Omental fat pad (tissue), 4 donors: ENCODE measurements at places on chromosomes 3 and 15. TPM values are rescaled to one million over a fixed set of nuclear protein-coding genes. Genes with fewer than 3 reads are reported as not detected.

- no peak for DNase-seq
These were observed 28.4 kb downstream of the ANKRD28 start for GRCh38 chr3:15769256-15769915.

- DNase-seq: no peak
These were observed 3.6 kb downstream of the CHDH start for GRCh38 chr3:53842436-53843194.

The CCDC39 gene
- 0.38 TPM for total RNA-seq

GRCh38 chr15:50940506-50940905 is 32.0 kb downstream of the AP4E1 start:
- DNase-seq: no peak

DNA sequence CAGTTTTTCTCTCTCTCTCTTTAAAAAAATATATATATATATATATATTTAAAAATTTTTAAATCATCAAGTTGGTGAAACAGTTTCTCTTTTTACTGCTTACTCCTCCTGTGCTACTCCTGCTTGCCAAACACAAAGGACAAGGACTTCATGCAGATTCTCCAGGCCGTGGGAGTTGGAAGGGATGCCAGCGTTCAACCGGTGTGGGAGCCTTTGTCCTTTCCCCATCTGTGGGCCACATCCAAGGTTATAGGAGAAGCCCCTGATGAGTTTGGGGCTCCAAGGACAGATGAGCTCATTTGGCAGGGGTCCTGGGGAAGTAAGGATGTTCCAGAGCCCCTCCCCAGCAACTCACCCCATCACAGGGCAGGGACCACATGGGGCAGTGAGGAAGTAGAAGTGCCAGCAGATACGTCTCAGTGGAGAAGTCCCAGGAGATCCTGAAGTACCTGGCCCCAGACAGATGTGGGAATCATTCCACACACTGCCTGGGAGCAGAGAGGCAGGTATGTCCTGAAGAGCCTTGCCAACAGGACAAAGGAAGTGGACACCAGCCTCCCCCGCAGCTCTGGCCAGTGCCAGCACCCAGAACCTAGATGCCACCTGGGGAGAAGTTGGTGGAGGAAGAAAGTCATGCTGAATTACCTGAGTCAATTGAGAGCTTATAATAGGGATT is 36.6 kb downstream of the CCK start:
- no peak for DNase-seq

GRCh38 chr3:162666835-162667234 is 1170.2 kb downstream of the OTOL1 start:
- DNase-seq: no peak

- DNase-seq: no peak
These were observed 629.2 kb upstream of the ZNF385D start for GRCh38 chr3:22380253-22380652.

GRCh38 chr3:170768334-170768801 is 101.6 kb downstream of the RPL22L1 start:
- DNase-seq: no peak

The NDN gene
- total RNA-seq: 115 TPM

GRCh38 chr3:54541369-54541768 is 386.5 kb downstream of the LRTM1 start:
- DNase-seq: no peak

The SAMD7 gene
- not detected for total RNA-seq

The ITIH3 gene
- total RNA-seq: 2.7 TPM

DNA sequence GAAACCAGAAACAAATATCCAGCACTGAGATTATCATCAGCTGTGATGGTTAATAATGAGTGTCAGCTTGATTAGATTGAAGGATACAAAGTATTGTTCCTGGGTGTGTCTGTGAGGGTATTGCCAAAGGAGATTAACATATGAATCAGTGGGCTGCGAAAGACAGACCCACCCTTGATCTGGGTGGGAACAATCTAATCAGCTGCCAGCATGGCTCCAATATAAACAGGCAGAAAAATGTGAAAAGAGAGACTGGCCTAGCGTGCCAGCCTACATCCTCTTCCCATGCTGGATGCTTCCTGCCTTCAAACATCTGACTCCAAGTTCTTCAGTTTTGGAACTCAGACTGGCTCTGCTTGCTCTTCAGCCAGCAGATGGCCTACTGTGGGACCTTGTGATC is 869.5 kb downstream of the SI start:
- no peak for DNase-seq

GRCh38 chr15:99345832-99346462 is 94.7 kb downstream of the LRRC28 start:
- no peak for DNase-seq

The RTP3 gene
- not detected for total RNA-seq

DNA sequence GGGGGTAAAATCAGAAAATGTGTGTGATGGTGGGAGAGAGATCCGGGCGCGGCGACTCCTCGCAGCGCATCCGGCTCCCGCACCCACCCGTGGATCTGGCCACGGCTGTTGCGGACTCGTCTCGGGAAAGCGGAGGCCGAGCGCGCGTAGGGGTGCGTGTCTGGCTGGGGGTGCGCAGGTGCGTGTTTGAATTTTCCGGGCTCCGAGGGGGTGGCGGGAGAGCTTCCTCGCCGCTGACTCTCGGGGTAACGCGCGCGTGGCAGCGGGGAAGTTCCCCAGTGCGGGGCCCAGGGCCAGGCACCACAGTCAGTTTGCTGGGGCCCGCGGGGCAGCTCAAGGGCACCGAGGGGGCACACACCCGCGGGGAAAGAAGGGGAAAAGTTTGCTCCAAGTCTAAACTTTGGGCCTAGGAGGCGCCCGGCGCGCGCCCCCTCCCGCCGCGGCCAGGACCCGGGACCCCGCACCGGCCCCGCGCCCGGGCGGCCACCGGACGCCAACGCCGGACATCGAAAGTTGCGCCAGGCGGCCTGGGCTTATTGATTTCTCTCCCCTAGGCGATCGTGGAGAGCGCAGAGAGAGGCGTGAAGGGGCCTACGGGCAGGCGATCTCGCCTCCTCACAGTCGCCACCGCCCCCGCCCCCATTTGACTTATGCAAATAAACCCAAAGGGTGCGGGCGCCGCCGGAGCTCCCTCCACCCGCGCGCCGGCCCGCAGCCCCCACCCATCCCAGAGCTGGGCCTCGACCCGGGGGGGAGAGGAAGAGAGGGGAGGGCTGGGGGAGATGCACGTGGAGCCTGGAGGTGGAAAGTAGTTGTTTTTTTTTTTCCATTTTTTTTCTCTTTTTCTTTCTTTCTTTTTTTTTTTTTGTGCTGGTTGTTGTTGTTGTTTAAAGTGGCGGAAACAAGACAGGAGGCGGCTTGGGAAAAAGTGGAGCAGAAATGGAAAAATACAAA is 639 bp downstream of the FOXP1 start:
- DNase-seq: no peak

- no peak for DNase-seq
These were observed 7.6 kb downstream of the ZMAT3 start for GRCh38 chr3:179063945-179064560.

GRCh38 chr3:187906416-187906815 is 161.1 kb upstream of the BCL6 start:
- no peak for DNase-seq

The SPINK8 gene
- not detected for total RNA-seq

The NANOGP8 gene
- 0.65 TPM for total RNA-seq

The ASB7 gene
- 13.6 TPM for total RNA-seq

- no peak for DNase-seq
These were observed 7.2 kb downstream of the TMOD2 start for GRCh38 chr15:51758645-51759044.

The ADAMTS9 gene
- 258 TPM for total RNA-seq

DNA sequence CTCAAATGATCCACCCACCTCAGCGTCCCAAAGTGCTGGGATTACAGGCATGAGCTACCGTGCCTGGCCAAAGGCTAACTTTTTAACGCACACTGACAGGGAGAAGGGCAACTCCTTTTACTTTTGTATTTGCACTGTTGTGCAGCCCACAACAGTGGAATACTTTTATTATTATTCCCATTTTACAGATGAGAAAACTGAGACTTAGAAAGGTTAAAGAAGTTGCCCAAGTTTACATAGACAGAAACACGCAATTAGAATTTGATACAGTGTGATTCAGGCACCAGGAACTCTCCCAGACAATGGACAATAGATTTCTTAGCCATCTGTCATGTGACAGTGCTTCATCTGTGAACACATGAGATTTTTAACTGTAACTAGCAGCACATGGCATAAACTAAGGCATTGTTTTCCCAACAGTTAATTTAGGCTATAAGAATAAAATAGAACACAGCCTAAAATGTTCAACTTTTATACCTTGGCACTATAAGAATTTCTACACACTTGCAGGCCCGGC is 18.8 kb downstream of the STAG1 start:
- no peak for DNase-seq

The IL20RB gene
- 4.4 TPM for total RNA-seq

The ADAMTS17 gene
- total RNA-seq: 1.6 TPM

The CD200R1 gene
- 4.3 TPM for total RNA-seq

- DNase-seq: no peak
These were observed 5.8 kb downstream of the TOPBP1 start for GRCh38 chr3:133655731-133656515.

The CD96 gene
- 3.8 TPM for total RNA-seq

DNA sequence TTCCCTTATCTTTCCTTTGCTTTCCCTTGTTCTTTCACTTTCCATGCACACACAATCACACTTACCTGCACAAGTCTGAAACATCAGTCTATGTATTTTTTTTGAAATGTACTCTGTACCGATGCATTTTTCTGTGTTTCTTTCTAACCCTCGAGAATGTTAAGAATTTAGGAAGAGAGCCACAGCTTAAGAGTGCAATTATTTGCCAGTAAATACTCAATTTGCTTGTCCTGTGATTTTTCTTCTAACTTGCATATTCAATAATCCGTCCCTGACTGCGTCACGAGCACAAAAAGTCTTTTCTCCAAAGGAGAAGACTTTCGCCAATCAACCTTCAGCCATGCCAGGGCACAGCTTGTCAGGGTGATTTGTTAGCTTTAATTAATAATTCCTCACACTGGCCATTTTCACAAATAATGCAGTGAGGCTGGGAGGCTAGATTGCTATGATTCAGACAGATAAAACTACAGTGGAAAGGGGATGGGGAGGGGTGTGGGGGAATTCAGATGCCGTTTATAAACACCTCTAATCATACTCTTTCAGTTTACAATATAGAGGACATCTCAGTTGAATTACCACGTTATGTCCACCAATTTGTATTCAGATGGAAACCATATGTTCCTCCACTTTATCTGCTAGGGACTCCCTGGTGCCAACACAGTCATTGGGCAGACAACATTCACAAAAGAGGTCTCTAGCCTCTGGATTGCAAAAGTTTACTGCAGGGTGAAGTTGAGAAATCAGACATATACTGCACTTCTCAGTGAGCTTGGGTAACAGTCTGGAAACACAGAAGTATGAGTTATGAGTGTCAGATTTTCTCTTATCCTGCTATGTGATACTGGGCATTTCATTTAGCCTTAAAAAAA is 388.0 kb downstream of the ZBTB20 start:
- no peak for DNase-seq

DNA sequence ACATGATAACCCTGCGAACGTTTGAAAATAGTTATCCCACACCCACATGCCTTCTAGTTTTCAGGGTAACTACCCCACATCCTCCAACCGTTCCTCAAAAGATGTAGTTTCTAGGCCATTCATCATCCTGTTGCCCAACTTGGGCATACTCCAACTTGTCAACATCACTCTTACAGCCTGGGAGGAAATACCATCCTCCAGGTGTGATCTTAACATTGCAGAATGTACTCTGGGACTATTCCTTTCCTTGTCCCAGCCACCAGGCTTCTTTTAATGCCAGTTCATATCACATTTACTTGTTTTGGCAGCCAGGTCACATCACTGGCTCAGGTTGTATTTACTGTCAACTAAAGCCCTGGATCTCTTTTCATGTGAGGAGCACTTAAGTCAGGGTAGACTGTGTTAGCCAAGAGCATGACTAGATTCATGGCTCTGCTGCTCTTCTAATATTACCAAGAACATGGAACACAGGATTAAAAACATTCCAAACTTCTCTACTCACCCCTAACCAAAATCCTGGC is 4.0 kb upstream of the DENND6A start:
- DNase-seq: no peak

The FETUB gene
- total RNA-seq: not detected

DNA sequence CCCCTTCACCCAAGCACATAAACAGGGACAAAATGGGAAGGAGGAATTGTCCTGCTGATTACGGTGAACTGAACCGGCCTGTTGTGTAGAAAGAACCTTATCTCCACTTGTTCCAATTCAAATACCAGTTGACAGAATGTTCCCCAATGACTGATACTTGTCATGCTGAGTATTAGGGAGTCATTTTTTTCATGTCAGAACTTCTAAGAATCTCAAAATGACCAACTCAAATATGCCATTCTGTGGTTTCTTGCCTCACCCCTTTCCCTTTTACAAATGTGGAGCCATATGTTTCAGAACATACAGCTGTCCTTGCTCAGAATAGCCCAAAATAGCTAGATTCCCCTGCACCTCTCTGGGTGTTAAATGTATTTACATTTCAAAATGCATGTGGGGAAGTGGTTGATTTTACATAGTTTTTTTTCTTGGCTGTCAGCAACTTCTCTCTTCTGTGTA is 405.9 kb upstream of the TBL1XR1 start:
- DNase-seq: no peak

DNA sequence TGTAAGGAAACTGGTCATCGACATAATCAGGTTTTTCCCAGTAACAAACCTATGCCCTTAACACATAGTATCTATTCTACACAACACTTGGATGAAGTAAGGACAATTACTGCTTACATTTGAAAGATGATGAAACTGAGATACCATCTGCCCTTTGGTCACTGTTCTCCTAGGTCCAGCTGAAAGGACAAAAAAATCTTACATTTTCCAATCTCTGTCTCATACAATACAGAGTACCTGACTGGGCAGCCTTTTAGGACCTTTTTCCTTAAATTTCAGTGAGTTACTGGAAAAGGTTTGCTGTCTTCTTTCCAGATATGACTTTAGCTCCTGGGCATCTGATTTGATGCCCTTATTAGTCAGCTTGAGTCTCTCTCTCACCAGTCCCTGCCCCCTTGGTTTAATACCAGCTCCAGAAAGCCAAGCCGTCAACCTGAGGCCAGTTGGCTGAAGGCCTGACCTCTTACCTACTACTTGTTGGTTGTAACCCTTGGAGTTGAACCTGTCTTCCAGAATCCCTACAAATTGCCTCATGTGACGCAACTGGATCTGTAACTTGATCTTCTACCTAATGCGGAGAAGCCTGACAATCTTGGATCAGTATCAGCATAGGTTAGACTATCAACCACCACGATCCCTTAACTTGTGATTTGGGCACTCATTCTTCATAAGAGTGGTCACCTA is 355.3 kb upstream of the ZNF385D start:
- no peak for DNase-seq

The CA12 gene
- total RNA-seq: 1.6 TPM

GRCh38 chr3:152662157-152662556 is 172.8 kb upstream of the P2RY1 start:
- no peak for DNase-seq

DNA sequence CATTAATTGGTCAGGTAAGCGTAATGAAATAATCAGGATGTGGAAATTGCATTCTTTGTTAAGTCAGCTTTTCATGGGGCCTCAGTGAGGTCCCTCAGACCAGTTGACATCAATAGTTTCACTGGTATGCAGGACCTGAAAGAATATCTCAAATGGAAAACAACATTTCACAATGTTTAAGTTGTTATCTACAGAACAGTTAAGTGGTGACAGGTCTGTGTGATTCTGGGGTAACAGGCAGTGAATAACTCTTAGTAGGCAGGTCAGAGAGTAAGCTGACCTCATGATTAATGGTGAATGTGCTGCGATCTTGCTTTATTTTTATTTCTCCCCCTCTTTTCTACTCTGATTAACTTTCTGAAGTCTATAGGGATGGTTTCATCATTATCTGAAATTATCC is 28.9 kb upstream of the ACP3 start:
- DNase-seq: no peak

The EFCC1 gene
- 6.3 TPM for total RNA-seq
